ENCODE measurements at places on chromosomes 12 and 14.

DNA sequence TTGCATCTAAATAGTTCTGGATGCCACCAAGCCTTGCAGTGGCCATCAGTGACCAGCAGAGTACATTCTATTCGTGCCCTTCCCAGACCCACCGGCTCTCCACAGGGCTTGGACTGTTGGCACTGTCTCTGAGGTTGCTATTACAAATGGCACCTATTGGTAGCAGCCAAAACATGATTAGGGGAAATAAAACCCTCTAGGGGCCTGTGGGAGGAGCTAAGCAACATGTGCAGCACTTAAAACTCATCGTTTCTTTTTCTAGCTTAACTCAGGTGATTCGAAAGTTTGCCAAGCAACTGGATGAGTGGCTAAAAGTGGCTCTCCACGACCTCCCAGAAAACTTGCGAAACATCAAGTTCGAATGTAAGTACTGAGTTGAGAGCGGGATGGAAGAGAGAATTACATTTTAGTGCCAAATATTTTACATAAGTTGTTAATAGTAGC lies 65.4 kb upstream of the RIC8B start:
- no peak for DNase-seq

DNA sequence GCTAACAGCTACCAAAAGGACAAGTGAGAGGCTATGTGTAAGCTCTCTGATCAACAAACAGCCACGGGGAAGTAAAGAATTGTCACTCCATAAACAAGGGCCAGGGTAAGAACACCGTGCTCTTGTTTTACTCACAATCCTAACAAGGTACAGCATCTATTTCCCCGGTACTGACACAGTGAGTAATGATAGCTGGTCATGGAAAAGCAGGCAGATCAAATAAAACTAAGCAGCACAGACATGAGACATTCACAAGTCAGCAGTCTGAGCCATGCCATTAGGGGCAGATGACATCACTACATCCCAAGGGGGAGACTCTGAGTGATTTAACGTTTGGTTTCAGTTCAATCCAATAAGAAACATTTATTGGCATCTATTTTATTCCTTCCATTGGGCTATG lies 54.4 kb downstream of the ARL6IP4 start:
- DNase-seq = no peak

DNA sequence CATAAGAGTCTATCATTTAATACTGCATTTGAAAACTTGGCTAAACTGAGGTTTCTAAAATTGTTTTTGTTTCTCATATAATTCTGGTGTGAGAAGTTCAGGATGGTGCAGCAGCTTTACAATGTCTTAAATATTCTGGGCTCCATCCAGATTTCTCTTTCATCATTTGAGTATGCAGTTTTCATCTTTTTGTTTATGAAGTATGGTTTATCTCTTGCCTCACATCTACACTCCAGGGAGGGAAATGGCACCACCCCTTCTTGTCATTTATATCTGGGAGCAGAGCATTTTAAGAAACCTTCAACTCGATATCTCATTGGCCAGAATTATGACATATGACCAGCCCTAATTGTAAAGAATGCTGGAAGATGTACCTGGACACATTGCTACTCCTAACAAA lies 24.3 kb downstream of the GEMIN2 start:
- no peak for DNase-seq

- no peak for DNase-seq
Measured at GRCh38 chr14:49926803-49927202, 33.9 kb downstream of the ARF6 start.

DNA sequence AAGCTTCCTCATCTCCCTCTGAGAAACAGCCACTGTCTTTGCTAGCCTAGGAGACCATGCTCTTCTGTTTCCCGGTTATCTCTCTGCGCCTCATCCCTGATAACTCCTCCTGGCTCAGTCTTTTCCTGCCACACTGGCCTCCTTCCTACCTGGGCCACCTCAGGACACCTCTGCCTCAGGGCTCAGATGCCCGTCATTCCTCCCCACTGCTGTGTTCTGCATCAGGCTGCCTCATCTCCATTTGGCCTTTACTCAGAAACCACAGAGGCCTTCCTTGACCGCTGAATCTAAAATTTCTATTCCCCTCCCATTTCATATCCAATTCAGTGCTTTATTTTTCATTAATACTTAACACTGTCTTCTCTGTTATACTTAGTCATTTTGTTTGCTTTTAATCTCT lies 311.0 kb upstream of the RGS6 start:
- DNase-seq = no peak

DNA sequence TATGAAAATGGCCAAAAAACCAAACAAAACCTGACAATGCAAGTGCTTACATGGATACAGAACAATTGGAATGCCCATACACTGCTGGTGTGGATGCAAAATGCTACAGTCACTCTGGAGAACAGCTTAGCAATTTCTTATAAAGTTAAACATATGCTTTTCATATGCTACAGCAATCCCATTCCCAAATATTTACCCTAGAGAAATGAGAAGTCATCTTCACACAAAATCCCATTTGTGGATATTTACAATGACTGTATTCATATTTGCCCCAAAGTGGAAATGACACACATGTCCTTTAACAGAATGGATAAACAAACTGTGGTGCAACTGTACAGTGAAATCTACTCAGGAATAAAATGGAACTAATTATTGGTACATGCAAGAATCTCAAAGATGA lies 20.4 kb downstream of the SAV1 start:
- no peak for DNase-seq

DNA sequence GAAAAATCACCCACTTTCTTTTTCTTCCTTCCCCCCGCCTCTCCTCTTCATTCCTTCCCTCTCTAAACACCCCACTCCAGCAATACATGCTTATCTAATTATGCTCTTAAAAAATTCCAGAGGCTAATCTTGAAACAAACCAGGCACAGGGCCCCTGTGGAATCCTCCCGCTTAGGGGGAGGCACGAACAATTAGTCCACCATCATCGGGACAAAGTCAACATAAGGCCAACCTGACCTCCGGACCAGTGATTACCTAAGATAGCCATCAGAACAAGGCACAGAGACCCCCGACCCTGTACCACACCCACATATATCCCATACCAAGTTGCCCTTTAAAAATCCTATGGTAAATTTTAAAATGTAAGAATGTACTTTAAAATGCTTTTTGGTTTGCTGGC lies 47.1 kb downstream of the KIF21A start:
- no peak for DNase-seq

GRCh38 chr12:40325349-40325960 lies 100.7 kb downstream of the LRRK2 start:
- DNase-seq = no peak

DNA sequence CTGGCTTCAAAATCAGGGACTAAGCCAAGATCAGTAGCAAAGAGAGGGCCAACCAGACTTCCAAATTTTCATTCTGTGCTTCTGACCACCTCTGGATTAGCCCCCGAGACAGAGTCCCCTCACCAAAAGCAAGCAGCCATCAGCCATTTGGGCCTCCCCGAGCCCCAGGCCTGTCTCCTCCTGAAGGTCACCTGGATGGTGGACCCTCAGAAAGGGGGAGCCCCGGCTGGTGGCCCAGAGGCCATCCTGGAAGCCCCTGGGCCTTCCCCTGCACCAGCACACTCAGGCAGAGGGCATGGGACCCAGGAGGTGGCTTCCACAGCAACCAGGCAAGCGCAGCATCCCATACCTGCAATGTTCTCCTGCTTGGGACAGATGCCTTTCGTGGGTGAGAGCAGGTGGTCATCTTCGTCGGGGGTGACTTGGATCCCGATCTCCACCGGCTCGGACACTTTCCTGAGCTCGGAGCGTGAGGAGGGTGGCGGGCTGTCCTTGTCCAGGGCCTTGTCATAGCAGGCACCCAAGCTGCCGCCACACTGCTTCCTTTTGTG lies 14.8 kb downstream of the BCL11B start:
- DNase-seq = no peak

GRCh38 chr14:65926935-65927700 lies 514.6 kb downstream of the FUT8 start:
- no peak for DNase-seq

DNA sequence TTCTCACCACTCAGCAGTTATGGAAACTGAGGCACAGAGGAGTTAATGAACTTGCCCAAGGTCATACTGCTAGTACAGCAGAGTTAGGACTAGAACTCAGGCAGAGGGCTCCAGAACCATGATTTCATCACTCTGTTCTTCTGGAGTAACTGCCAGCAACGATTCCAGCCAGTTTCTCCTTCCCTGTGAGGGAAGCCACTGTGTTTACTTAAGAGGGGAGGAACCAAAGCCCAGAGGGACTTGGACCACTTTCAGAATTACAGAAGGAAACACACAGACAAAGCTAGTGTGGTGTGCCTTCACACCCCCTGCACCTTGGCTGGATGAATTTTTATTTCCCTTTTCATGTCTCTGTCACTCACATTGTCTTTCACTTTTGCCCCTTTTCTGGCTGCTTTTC lies 398.2 kb downstream of the DPF3 start:
- no peak for DNase-seq

- no peak for DNase-seq
Measured at GRCh38 chr12:123270214-123271000, 1.2 kb downstream of the CDK2AP1 start.

- no peak for DNase-seq
Measured at GRCh38 chr12:12482959-12483358, 79.7 kb downstream of the DUSP16 start.

DNA sequence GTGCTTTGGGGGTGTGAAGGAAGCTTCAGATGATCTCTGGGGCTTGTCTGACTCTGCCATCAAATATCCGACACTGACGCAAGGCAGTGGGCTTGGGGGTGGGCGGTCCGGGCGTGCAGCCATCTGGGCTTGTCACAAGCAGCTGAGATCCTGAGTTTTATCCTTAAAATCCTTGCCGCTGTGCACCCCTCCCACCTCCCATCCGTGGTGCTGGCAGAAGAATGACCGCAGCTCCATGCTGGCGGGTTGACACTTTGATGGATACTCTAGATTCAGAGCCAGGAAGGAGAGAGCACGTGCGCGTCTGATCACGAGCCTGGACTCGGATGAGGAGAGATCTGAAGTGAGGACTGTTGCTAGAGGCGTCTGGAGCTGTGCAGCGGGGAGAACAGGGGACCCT lies 3.0 kb downstream of the ZFYVE21 start:
- DNase-seq = no peak

DNA sequence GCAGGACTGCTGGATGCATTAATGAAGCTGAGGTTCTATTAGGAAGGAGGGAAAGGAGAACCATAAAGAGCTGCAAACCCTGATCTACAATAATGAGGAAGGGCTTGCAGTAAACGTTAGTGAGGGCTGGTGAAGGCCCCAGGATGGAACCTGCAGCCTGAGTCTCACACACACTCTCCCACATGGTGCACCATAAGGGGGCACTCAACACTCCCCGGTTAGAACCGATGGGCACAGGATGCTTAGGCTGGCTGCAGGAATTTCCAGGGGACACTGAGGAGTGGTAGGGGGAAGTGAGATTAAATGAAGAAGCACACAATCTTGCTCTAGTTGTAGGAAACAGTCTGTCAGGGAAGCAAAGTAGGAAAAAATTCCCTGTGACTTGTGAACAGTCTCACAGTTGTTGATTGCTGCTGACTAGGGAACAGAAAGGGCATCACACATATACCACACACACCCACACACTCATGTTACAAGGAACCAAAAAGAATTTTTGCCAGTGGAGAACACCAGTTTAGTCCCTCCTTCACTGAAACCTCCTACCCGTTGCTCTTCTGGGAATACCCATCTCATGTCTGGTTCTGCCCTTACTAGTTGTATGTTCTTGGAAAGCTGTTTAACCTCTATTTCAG lies 56.2 kb upstream of the FERMT2 start:
- no peak for DNase-seq

GRCh38 chr14:103713304-103714062 lies 1.8 kb downstream of the XRCC3 start:
- no peak for DNase-seq

DNA sequence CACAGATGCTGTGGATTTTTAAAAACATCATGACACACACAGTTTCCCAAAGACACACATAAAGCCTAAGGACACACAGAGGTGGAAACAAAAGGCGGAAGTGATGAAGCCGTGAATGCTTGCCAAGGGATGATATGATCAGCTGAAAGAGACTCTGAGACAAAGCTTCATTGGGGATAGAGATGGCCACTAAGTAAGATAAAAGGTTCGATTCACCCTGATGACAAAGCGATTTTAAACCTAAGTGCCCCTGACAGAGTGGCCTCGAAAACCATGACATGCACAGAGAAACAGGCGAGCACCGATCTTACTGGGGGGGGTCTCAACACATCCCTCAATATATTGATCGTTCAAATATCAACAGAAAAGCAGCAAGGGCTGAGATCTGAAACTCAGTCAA lies 20.3 kb upstream of the EIF5 start:
- no peak for DNase-seq

- DNase-seq = no peak
Measured at GRCh38 chr12:77372026-77372425, 306.7 kb upstream of the E2F7 start.

GRCh38 chr12:91178139-91178561 lies 4.5 kb downstream of the DCN start:
- no peak for DNase-seq

DNA sequence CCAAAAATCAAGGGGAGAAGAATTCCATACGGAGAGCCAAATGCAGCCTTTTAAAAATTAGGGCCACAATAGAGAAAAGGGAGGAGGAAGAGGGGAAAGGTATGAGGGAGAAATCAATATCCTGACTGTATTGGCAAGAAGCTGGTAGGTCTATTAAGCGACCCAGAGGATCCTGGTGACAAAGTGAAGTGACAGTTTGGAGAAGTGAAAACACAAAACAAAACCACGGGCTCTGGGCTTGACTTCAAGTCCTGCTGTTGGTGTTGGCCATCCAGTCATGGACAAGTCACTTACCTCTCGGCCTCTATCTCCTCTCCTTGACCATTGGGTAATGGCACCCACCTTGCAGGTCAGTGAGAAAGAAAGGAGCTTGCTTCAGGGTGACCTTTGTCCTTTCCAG lies 47.0 kb upstream of the KCNA5 start:
- no peak for DNase-seq

- no peak for DNase-seq
Measured at GRCh38 chr12:210277-211141, 3.4 kb downstream of the SLC6A12 start.

- no peak for DNase-seq
Measured at GRCh38 chr12:24152270-24152669, 202.8 kb upstream of the SOX5 start.

DNA sequence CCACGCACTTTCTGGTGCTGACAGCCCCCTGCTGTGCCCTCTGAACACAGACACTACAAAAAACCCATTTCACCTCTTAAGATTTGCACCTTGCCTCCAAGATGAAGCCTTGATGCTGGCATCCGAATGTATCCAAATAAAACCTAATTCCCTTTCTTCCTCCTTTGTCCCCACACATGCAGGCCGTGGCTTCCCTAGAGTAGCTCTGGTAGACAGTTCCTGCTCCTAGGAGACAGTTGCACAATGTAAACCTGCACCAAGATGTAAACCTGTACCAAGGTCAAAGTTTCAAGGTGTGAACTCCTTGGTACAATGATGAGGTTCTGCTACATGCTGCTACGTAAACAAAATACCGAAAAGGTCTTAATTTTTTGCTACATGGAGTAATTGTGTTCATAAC lies 625 bp upstream of the ABHD12B start:
- no peak for DNase-seq

DNA sequence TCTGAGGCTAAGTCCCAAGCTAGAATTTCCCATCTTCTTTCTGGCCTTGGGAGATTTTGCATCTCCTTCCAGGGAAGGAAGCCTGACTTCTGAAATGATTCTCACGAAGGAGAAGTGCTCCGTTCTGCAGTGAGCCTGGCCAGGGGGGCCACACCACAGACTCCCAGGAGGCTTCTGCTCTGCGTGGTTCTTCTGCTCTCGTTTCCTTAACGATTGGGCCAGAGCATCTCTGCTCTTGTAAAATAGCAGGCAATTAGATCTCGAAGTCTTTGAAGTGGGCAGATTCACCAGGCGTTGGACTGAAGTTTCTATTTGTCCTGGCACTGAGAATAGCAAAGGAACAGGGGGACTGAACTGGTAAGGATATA lies 6.7 kb upstream of the BATF start:
- DNase-seq = no peak
